NCI-H146 (cell line): ENCODE measurements at places on chromosomes 6 and 20.

DNA sequence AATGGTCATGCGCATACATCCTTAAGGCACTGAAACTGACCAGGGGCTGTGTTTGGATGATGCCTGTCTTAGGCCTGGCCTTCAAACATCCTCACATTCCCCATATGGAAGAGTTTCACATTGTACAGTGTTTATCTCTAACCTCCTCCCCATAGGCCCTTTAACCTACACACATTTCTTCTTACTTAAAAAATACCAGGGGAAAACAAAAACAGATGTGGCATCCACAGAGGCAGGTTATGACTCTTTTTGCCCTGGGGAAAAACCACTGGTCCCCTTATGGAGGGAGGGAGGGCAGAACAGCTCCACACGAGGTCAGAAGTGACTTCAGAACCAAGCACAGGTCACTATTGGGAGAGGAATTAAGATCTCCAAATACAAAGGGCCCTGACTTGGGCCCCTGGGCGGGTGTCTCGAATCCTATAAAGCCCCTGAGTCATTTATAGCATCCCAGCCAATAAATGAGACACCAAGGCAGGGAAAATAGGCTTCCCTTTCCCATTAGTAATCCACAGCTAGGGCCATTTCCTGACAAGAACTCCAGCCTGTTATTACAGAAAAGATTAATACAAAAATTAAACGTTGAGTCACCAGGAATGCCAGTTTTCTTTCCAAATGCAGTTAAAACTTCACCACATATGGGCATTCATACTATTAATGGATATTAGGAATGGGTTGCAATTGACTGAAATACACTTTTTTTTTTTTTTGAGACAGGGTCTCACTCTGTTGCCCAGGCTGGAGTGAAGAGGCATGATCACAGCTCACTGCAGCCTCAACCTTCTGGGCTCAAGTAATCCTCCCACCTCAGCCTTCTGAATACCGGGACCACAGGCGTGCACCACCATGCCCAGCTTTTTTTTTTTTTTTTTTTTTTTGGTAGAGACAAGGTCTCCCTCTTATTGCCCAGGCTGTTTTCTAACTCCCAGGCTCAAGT is 107.2 kb downstream of the ATP9A start:
- no peak for DNase-seq

DNA sequence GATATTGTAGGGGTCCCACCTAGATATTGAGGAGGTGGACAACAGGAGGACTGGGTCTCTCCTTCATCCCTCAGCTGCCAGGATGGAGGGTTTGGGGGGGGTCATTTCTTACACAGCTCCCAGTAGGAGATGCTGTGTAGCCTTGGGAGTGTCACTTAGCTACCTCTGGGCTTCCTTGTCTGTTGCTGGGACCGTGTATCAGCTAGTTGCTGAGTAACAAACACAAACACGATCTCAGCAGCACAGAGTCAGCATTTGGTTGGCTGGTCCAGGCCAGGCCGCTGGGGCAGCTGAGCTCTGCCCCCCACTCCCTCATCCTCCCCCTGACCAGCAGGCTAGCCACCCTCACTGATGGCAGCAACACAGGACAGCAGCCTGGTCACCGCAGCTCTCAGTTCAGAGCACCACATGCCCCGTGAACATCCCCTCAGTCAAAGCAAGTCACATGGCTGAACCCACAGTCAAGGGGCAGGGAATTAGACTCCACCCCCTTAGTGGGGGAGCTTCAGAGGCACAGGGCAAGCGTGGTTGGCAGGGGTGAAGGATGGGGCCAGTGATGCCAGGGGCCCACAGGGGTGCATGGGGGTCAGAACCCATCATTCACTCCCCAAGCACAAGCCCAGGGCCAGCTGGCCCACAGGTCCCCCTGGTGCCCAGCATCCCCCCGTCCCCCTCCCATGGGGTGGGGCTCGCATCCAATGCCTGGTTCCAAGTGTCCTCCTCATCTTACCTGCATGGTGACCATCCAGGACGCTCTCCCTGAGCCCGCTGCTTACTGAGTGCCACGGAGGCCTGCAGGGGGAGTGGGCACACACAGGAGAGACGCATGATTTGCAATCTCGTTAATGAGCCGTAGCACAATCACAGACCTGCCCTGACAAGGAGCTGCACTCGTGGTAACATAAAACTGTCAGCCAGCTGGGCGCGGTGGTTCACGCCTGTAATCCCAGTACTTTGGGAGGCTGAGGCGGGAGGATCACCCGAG is 112.4 kb downstream of the TAF4 start:
- DNase-seq, result peak; percentile 48

GRCh38 chr6:38350942-38351341 is 288.8 kb downstream of the BTBD9 start:
- DNase-seq, result no peak

GRCh38 chr20:23254505-23254904 is 96.1 kb upstream of the NXT1 start:
- no peak for DNase-seq

DNA sequence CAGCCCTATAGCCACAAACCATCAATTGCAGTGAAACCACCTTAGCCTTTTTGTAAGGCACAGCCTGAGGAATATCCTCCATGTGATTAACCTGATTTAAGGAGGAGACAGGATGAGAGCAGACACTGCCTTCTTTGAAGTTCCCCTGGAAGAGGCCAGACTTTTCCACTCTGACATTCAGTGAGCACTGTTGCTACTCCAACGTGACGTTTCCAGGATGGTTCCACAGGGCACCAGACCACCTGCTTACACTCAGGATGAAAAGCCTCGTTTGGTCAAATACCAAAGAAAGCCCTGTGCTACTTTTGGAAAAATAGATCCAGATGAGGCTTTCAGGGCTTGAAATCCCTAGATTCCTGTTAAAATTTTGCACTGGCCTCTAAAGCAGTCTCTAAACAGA is 1102.1 kb upstream of the FLRT3 start:
- no peak for DNase-seq

- no peak for DNase-seq
Observed at GRCh38 chr20:58666702-58667101, 15.6 kb downstream of the STX16 start.

DNA sequence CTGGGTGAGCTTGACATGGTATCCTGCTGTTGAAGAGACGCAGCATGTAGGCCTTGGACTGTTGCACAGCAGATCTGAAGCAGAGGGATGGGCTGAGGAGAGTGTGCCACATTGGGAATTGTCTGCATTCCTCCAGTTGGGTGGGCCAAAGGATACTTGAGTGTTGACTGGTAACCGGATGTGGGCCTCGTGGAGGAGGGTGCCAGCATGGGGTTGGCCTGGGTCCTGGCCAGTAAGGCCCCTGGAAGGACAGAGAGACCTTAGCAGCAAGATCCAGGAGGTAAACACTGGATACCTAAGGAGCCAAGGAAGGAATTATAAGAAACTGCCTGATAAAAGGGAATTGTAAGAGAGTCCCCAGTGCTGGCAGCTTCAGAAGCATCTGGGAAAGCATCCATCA is 76.9 kb downstream of the FIG4 start:
- DNase-seq, result no peak

DNA sequence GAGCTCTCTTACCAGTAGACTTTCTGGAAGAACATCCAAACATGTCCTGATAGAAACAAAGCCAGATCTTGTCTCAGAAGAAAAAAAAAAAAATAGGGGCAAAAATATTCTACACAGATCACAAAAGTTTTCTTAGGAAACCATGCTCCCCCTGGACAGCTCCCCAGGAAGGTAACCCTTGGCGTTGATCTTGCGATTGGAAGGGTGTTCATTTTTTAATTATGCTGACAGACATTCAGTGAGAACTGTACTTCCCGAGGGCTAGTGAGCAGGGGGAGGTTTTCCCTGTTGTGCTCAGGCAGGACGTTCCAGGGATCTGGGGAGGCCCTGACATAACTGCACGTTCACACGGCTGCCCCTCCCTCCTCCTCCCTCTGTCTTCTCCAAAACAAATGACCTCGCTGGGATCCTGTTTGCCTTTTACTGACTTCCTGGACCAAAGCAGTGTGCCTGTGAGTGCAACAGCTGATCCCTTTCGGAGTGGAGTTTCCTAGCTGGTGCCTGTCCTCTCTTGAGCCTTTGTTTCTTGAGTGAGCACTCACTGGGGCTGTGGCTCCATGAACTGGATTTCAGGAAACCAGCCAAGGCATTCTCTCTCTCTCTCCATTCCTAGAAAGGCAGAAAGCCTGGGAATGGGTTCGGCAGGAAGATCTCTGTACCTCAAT is 46.7 kb downstream of the MARCKS start:
- DNase-seq, result no peak

DNA sequence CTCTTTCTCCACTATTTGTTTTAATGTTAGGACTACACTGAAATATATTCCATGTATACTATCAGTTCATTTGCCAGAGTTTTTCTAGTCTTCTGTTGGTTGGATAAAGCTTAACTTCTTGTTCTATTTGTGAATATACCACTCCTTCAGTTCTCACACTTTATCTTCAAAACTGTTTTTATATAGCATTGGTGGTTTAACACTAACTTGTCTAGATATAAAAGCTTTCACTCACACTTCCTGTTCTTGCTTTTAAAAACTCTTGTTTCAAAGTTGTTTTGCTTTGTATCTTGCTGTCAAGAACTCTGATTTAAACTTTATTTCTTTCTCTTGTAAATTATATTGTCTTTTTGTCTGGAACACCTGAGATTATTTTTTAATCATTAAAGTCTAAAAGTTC is 226.8 kb upstream of the TENT5A start:
- DNase-seq, result no peak

DNA sequence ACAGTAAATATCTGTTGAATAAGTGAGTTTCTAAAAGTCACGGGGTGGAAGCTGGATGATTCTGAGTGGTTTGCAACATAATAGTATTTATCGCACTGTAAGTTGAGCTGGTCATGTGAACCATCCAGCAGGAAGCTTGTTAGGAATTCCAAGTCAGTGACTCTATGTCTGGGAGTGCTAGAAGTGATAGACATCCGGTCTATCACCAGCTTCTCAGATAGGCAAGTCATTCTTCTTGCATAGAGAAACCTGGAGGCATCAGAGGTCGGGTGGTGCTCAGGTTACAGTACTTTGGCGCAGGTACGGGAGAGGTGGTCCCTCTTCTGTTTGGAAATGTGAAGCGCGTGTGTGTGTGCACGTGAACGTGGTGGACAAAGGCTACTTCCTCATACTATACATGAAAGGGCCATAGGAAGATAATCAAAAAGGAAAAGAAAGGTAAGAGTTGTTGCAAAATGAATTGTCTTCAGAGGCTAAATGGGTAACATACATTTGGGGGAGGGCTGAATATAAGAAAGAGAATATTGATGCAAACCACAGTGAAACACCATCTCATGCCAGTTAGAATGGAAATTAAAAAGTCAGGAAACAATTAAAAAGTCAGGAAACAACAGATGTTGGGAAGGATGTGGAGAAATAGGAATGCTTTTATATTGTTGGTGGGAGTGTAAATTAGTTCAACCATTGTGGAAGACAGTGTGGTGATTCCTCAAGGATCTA is 299.3 kb upstream of the ZFP64 start:
- no peak for DNase-seq

GRCh38 chr6:1775441-1775840 is 165.7 kb downstream of the FOXC1 start:
- DNase-seq, result no peak

DNA sequence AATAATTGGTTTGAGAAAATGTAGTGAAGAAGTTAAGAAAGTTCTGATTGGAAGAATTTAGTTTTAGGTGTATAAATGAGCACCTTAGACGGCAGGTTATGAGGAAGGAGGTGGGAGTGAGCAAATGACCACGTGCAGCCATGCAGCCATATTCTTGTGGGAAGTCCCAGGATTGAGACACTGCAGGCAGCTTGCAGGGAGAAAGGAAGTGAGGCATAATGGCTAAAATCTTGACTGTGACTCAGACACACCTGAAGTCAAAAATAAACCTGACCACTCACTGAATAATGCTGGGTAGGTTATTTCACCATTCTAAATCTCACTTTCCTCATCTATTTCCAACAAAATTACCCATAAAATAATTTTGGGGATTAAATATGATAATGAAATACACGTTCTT is 16.6 kb downstream of the DSE start:
- no peak for DNase-seq

- no peak for DNase-seq
Observed at GRCh38 chr6:135875446-135875845, 23.9 kb downstream of the PDE7B start.

DNA sequence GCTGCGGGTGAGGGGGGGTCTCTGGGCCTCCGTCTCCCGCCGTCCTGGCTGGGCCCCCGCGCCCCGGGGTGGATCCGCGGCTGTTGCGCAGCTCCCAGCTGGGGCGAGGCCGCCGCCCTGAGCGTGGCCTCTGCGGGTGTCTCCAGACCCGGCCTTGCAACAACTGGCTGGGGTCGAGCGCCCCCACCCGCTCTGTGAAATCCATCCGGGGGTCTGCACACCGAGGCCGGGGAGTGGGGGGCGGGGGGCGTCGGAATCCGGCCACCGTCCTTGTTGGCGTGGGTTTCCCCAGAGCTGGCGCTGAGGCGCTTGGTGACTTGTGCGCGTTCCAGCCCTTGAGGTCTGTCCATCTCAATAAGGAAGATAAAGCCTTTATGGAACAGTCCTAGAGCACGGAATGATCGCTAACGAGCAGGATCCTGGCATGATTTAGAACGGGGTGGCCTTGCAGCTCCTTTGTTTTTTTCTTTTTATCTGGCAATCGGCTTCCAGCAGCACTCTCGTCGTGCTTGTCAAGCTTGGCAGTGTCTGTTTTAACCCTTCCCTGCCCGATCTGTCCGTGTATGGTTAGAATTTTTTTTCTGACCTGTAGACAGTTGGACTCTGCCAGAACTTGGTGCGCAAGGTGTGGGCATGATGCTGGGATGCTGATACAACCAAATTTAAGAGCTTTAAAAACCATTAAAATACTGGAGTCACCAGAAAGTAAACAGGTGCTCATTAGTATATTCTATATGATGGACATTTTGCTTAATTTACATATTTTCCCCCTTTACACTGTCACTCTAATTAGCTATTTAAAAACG is 675 bp downstream of the DSTN start:
- peak; percentile 69 for DNase-seq

DNA sequence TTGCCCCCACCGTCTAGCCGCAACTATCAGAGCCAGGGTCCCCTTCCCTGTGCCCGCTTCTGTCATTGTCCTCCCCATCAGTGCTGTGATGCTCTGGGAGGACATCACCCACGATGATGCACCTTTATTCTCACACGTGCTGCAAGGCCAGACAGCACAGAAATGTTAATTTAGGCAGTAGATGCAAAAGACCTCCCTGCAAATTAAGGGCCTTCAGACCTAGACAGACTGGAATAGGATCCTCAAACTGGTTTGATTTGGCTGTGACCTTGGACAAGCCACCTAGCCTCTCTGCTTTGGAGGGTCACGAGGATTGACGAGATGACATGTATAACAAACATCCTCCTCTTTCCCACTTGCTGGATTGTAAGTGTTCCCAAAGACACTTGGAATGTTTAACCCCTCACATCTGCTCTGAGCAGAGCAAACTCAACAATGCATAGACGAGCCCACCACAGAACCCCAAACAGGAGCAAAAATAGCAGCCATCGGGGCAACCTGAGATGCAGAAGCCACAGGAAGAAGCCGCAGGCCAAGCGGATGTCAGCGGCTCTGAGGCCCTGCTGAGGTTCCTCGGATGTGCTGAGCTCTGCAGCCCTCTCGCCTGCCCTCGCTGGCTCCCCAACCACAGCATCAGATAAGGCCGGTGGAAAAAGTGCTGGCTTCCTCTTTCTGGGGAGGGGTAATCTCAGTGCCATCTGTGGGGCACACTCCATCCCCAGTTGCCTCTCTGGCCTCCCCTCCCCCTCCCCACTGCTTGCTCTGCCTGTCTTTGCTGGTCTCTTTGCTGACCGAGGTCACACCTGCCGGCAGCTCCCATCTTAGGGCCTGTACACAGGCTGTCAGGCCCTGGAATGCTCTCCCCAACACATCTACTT is 35.3 kb downstream of the TOX2 start:
- DNase-seq, result no peak
